Urinary bladder (tissue), 4 donors: ENCODE measurements at places on chromosomes 16 and 17. TPM values are rescaled to one million over a fixed set of nuclear protein-coding genes. Genes with fewer than 3 reads are reported as not detected.

- DNase-seq, result no peak
These were observed 18.7 kb upstream of the MC1R start for GRCh38 chr16:89899879-89900481.

GRCh38 chr17:60311936-60312335 is 80.0 kb downstream of the USP32 start:
- DNase-seq, result no peak

DNA sequence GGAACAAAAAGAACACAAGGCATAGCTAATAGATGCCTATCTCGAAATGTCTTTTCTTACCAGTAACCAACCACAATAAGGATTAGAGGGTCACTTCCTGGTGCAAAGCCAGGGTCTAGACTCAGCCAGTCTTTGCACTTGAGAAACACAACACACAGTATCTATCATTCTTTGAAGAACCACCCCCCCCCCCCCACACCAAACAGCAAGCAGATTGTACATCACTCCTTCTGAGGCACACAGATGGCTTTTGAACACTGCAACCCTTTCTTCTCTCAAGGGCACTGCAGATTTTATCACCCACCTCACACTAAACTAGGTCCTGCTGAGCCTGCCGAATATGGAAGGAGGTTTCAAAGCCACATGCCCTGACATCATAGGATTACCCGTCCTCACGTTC is 145.6 kb downstream of the AATF start:
- no peak for DNase-seq

Gene REXO5
- 16.1 TPM for total RNA-seq

DNA sequence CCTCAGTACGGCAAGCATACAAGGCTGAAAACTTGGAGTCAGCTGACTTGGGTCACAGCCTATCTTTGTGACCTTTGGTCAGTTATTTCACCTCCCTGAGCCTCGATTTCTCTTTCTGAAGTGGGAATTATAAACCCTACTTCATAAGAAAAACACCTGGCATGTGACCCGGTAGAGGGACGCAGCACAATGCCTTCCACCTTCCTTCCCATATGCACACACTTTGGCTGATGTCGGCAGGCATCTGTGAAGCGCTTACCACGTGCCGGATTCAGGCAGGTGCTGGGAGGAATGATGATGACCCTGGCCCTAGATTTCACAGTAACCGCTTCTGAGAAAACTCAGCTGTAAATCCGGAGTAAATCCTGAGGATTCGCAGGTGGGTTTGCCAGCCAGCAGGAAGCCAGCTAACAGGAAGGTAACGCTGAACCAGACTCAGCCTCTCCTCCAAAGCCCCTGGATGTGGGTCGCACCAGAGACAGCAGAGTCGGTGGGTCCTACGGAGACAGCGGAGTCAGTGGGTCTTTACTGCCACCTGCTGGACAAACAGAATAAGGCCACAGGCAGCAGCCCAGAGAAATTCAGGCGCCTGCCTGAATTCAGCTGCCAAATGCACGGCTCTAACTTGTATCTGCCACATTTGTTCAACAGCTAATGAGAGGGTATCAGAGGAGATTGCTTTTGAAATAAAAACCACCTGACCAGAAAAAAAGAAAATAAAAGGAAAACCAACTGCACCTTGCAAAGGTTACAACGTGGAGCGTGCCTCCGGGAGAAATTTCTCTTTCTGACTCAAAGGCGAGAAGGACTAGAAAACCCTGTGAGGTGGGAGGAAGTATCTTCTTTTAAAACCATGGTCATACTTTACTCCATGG is 16.6 kb downstream of the COPRS start:
- DNase-seq, result peak; percentile 59
